Fibroblast of lung (primary cell): ENCODE measurements at places on chromosomes 16 and 17.
A peak's percentile ranks its signal among the peaks of the same experiment; 100 is the strongest.

- DNase-seq: no peak
These were observed 174.0 kb downstream of the IRX3 start for GRCh38 chr16:54112451-54113206.

GRCh38 chr17:37745801-37746426 is 1.1 kb upstream of the HNF1B start:
- no peak for DNase-seq

GRCh38 chr17:8746501-8747236 is 2.0 kb upstream of the CCDC42 start:
- no peak for DNase-seq

DNA sequence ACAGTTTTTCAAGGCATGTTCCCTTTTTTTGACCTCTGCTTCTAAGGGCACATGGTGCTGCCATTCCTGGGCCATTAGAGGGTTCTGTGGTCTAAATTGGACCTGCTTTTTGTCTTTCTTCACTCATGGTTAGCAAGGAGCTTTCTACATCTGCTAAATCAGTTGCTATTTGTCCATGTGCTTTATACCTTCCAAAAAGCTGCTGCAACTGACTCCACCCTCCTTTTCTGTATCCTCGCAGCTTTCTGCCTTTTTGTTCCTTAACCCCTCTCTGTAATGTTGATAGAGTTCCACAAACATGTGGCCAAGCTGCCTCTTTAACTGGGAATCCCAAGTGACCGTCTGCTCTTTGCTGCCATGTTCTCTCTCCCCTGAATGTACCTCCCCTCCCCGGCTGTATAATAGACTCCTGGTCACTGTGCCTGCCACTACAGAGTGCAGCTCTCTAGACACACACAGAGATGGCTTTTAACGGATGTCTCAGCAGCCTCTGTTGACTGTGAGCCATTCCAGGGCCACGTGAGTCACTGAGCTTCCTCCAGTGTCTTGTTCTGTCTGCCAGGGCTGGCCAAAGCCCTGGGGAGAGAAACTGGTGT is 57.4 kb upstream of the TEKT3 start:
- DNase-seq: peak; percentile 69

DNA sequence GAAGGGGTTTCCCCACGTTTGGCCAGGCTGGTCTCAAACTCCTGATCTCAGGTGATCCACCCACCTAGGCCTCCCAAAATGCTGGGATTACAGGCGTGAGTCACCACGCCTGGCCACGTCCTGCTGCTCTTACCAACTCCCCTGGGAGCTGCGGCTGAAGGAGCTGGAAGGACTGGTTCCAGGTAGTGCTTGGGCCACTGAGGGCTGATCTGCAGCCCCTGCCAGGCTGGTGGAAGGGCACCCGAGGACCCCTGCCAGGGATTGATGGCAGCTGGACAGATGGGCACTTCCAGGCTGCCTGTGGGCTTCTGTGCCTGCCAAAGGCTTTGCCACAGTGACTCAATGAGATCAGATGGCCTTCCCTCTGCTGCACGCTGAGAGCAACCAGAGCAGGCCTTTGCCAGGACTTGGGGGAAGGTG is 2.3 kb downstream of the OXLD1 start:
- DNase-seq: no peak

GRCh38 chr17:74603037-74603635 is 11.1 kb upstream of the CD300LD start:
- DNase-seq: no peak

DNA sequence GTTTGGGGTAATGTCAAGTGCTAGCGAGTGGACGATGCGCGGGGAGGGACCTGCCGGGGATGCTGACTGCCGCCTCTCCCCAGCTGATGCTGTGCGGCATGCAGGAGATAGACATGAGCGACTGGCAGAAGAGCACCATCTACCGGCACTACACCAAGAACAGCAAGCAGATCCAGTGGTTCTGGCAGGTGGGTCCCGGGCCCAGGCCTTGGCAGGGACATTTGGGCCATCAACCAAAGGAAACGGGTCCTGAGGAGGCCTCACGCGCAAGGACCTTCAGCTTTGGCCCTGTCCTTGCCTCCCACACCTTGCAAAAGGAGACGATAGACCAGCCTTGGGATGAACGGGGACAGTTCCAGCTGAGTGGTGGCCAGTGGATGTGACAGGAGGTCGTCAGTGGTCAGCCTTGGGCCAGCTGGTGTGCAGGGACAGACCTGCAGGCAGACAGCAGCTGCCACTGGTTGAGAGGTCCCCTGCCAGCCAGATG is 13.6 kb upstream of the CLEC18A start:
- peak; percentile 19 for DNase-seq

- DNase-seq: peak; percentile 99
These were observed 29.4 kb upstream of the MTSS2 start for GRCh38 chr16:70715055-70715858.

GRCh38 chr17:41937970-41938954 is 7.8 kb downstream of the ODAD4 start:
- DNase-seq: no peak

DNA sequence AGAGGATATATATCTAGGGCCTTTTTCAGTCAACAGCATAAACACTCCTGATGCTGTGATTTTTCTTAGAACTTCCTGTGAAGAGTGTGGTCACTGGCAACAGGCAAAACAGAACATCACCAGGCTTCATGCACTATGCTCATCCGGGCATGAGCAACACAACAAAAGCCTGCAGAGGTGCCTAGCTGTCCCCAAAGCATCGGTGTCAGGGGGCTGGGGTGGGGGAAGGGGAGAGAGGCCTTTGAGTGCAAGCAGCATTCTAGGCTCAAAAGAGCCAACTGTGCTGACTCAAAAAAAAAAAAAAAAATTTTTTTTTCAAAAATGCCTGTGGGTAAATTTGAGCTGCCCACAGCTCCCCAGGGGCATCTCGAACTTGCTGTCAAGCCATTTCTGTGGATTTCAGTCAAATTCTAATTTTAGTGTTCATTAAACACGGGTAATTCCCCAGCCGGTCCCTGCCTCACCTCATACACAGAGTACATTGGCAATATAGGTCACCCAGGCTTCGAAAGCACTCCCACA is 194.6 kb upstream of the DYNLRB2 start:
- DNase-seq: no peak
